Cardiac muscle cell (in vitro differentiated cells and primary cell): ENCODE measurements at places on chromosomes 13 and 19. TPM values are rescaled to one million over a fixed set of nuclear protein-coding genes. Genes with fewer than 3 reads are reported as not detected.

SLC10A2 gene
- total RNA-seq = not detected in 2 replicates

GGN gene
- total RNA-seq = 0.98 and 5.8 TPM in 2 replicates

CGB3 gene
- not detected in 2 replicates for total RNA-seq

ANGPTL4 gene
- total RNA-seq = 2.5 and 3.2 TPM in 2 replicates

KLF5 gene
- 0.18 and 0.33 TPM in 2 replicates for total RNA-seq

NKPD1 gene
- total RNA-seq = 1.1 and 3.3 TPM in 2 replicates

SLC1A6 gene
- total RNA-seq = 0.63 and 1.4 TPM in 2 replicates

OR7C1 gene
- total RNA-seq = not detected in 2 replicates

- H3K27me3 ChIP-seq = no peaks in the 10 kb centered on the region
- H3K4me1 ChIP-seq = no peaks in the 10 kb centered on the region
- DNase-seq = no peak
- H3K36me3 ChIP-seq = peaks cover 6% of the 10 kb centered on the region
These were observed 12.6 kb downstream of the QPCTL start for GRCh38 chr19:45705115-45705514.

GRCh38 chr19:47020132-47020805 is 632 bp downstream of the NPAS1 start:
- H3K4me1 ChIP-seq = peaks cover 9% of the 10 kb centered on the region
- H3K4me3 ChIP-seq = peak overlapping the region; percentile 39
- no peaks in the 10 kb centered on the region for H3K36me3 ChIP-seq
- no peak for DNase-seq
- H3K27ac ChIP-seq = no peak overlapping the region

- no peak for DNase-seq
- H3K27ac ChIP-seq = no peak overlapping the region
- peaks cover 3% of the 10 kb centered on the region for H3K27me3 ChIP-seq
- no peaks in the 10 kb centered on the region for H3K4me1 ChIP-seq
- no peaks in the 10 kb centered on the region for H3K36me3 ChIP-seq
- H3K4me3 ChIP-seq = no peak overlapping the region
These were observed 230.6 kb downstream of the ZNF536 start for GRCh38 chr19:30602661-30603350.

GRCh38 chr19:1227304-1228054 is 10.3 kb downstream of the CBARP start:
- H3K27ac ChIP-seq = no peak overlapping the region
- peaks cover 18% of the 10 kb centered on the region for H3K36me3 ChIP-seq
- peaks cover 22% of the 10 kb centered on the region for H3K4me1 ChIP-seq
- no peak for DNase-seq
- H3K4me3 ChIP-seq = no peak overlapping the region
- H3K27me3 ChIP-seq = no peaks in the 10 kb centered on the region

DNA sequence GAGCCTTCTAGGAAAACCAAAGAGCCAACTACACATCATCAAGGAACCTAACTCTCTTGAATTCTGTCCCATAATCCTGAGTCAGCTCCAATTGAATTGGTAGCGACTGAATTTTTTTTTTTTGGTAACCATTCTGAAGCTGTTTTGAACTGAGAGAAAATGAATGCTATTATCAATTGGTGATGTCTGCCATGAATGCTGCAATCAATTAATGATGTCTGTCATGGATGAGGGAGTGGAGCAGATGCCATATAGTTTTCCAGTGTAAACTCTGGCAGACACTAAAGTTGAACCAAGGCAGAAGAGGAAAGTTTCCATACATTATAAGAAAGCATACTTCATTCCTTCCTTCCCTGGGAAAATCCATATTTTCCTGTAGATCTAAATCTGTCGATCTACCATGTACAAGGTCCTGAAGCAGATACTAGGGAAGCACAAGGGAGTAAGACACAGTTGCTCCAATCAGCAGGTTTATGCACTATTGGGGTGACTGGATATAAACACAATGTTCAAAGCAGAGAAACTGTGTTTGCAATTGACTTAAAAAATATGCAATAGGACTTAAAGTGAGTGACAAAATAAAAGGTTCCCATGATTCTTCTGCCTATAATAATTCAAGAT is 48.8 kb downstream of the MBD3L1 start:
- H3K4me1 ChIP-seq = no peaks in the 10 kb centered on the region
- H3K36me3 ChIP-seq = no peaks in the 10 kb centered on the region
- H3K27me3 ChIP-seq = no peaks in the 10 kb centered on the region
- DNase-seq = no peak

GRCh38 chr19:751501-752341 is 809 bp downstream of the MISP start:
- no peaks in the 10 kb centered on the region for H3K36me3 ChIP-seq
- H3K27ac ChIP-seq = no peak overlapping the region
- no peaks in the 10 kb centered on the region for H3K27me3 ChIP-seq
- no peaks in the 10 kb centered on the region for H3K4me1 ChIP-seq
- DNase-seq = peak; percentile 64
- H3K4me3 ChIP-seq = no peak overlapping the region

DNA sequence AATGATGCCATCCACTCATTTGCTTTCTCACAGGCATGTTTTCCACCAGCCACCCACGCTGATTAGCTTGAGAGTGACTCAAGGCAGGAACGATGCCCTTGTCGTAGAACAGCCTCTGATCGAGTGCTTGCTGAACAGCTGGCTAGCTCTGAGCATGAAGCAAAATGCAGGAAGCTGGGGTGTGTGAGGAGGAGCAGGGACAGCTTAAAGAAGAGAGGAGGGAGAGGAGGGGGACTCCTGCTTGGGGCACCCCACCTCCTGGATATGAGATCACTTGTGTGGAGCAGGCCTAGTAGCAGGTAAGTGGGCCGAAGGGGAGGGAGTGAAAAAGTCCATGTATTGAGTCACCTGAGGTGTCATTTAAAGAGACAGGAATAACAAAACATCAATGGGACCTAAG is 48.8 kb downstream of the IRS2 start:
- peaks cover 16% of the 10 kb centered on the region for H3K4me1 ChIP-seq
- H3K4me3 ChIP-seq = no peak overlapping the region
- peak; percentile 25 for DNase-seq
- no peaks in the 10 kb centered on the region for H3K27me3 ChIP-seq
- H3K27ac ChIP-seq = peak overlapping the region; percentile 85
- H3K36me3 ChIP-seq = no peaks in the 10 kb centered on the region

- DNase-seq = no peak
- no peak overlapping the region for H3K27ac ChIP-seq
- H3K4me1 ChIP-seq = no peaks in the 10 kb centered on the region
- no peaks in the 10 kb centered on the region for H3K27me3 ChIP-seq
- H3K36me3 ChIP-seq = no peaks in the 10 kb centered on the region
These were observed 266.3 kb downstream of the KLF5 start for GRCh38 chr13:73324842-73325722.

DNA sequence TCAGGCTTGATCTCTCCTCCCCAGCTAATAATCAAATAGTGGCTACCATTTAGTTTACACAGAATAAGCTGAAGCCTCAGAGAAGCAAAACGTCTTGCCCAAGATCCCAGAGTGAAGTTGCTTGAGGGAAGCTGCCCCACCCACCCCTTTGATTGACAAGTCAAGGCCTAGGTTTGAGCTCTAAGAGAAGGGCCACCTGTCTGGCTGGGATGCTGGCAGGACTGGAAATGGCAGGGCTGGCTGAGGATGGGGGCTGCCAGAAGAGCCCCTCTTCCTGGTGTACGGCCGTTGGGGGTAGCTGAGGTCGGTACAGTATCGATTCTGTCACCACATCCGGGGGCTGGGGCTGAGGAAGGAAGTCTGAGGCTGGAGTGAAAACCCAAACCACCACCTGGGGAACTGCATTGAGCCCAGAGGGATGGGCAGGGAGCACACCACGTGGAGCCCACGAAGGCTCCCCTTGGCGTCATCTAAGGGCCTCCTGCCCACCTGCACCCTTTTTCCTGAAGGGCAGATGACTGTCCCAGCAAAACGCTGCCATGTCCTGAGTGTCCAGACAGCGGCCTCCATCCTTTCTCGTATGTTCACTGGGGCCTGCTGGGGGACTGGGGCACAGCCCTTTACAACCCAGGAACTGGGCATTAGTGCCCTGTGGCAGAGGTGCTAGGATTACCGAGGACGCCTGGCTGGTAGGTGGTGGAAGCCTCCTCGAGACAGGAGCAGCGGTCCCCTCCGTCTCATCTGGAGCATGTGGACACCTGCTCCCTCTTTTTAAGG is 1.4 kb upstream of the PRKD2 start:
- H3K4me1 ChIP-seq = peaks cover 12% of the 10 kb centered on the region
- H3K27me3 ChIP-seq = no peaks in the 10 kb centered on the region
- peaks cover 21% of the 10 kb centered on the region for H3K36me3 ChIP-seq
- no peak overlapping the region for H3K27ac ChIP-seq

DNA sequence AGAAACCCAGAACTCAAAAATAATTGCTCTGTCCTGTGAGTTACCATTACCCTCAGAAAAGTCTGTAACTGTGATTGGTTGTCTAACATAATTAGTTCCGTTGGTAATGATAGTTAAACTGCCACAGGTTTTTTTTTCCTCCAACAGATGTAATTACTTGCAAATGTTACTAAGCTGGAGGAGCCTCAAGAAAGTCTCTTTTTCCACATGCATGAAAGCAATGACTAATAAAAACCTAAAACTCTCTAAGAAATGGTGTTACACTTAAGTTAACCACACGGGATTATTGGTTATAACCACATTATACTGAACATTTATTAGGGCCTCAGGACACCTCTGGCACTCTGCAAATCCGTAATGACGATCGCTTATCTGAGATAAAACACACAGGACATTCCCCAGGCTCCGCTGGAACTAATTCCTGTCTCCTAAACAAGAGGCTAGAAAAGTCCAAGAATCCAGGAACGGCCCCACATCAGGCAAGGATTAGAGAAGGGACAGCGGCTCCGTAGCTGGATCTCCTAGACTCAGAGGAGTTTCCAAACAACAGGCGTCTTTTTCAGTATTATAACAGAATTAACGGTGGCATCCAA is 753 bp downstream of the ZNF235 start:
- H3K36me3 ChIP-seq = peaks cover 20% of the 10 kb centered on the region
- H3K4me3 ChIP-seq = peak overlapping the region; percentile 85
- H3K4me1 ChIP-seq = peaks cover 10% of the 10 kb centered on the region
- no peaks in the 10 kb centered on the region for H3K27me3 ChIP-seq
- no peak for DNase-seq

DNA sequence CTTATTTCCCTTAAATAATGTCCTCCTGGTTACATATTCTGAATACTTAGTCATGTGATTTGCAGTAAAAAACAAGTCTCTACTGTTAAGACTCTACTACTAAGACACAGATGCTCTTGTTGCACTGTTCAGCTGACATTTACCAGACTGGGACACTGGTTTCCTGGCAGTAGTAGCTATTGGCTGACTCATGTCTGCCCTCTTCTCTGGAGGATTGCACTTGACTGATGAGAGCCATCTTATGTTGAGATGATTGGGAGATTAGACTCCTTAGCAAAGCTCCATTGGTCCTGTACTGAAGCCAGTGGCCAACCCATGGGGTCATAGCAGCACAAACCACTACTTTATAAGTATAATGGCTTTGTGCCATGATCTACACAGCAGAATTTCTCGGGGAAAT is 1672.6 kb upstream of the PCDH20 start:
- no peaks in the 10 kb centered on the region for H3K4me1 ChIP-seq
- H3K27ac ChIP-seq = no peak overlapping the region
- no peak overlapping the region for H3K4me3 ChIP-seq
- no peaks in the 10 kb centered on the region for H3K36me3 ChIP-seq

GRCh38 chr13:74066937-74067336 is 67.3 kb downstream of the KLF12 start:
- H3K27me3 ChIP-seq = no peaks in the 10 kb centered on the region
- H3K4me3 ChIP-seq = no peak overlapping the region
- H3K27ac ChIP-seq = no peak overlapping the region
- peaks cover 19% of the 10 kb centered on the region for H3K4me1 ChIP-seq
- no peaks in the 10 kb centered on the region for H3K36me3 ChIP-seq

DNA sequence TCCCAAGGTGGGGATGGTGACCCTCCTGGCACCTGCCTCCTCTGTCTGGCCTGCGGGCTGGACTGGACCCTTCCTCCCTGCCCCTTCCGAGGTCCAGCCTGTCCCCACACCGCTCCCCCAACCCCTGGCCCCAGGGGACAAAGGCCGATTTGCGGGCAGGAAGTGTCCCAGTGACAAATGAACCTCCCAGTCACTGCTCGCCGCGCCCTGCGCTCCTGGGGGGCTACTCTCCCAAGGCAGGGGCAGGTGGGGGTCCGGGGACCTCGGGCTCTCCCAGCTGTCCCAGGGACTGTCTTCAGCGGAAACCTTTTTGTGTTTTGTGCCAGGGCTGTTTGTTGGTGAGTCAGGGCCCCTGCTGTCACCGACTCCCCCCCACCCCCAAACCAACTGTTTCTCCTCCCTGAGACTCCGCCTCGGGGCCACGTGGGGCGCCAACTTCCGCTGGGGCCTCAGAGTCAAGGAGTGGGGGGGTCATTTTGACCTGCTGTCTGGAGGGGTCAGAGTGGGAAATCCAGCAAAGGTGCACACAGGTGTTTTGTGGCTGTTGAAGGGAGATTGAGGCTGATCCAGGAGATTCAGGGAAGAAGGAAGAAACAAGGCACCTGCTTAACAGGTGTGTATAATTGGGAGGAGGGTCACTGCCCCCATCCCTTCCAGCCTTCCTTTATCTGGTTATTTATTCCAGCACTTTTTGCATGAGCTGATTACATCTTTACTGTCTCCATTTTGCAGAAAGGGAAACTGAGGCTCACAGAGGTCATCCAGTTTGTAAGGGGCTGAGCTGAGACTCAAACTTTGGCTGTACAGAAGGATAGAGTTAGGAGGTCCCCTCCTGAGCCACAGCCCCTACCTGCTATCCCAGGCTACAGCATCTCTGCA is 831 bp downstream of the PGPEP1 start:
- H3K27me3 ChIP-seq = no peaks in the 10 kb centered on the region
- no peak overlapping the region for H3K27ac ChIP-seq
- H3K4me1 ChIP-seq = peaks cover 3% of the 10 kb centered on the region
- DNase-seq = peak; percentile 43
- H3K4me3 ChIP-seq = peak overlapping the region; percentile 83
- H3K36me3 ChIP-seq = no peaks in the 10 kb centered on the region

GRCh38 chr13:92912629-92913028 is 314.0 kb upstream of the GPC6 start:
- no peak overlapping the region for H3K4me3 ChIP-seq
- H3K27me3 ChIP-seq = no peaks in the 10 kb centered on the region
- H3K4me1 ChIP-seq = no peaks in the 10 kb centered on the region
- H3K36me3 ChIP-seq = no peaks in the 10 kb centered on the region

- no peak overlapping the region for H3K27ac ChIP-seq
- H3K4me1 ChIP-seq = no peaks in the 10 kb centered on the region
- no peak for DNase-seq
- H3K27me3 ChIP-seq = no peaks in the 10 kb centered on the region
These were observed 243.8 kb upstream of the MAB21L1 start for GRCh38 chr13:35720290-35720689.

DNA sequence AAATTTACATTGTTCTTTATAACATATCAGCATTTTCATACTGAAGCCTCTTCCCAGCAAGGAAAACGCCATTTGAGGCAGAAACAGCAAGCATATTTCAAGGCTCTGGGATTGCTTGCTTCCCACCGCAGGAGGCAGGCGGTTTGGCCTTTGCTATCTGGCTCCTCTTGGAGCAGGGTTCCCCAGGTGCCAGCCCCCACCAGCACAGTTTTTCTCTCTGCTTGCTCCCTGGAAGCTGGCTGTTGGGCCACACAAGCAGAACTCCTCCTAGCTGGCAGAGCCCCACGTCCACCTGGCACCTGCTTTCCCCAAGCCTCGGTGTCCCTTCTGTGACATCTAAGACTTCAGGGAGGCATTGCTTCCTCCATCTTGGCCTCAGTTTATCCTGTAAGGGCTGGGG is 16.7 kb downstream of the GATAD2A start:
- peaks cover 8% of the 10 kb centered on the region for H3K4me1 ChIP-seq
- no peaks in the 10 kb centered on the region for H3K36me3 ChIP-seq
